ENCODE measurements at places on chromosomes 6 and 20.

GRCh38 chr6:17353440-17354175 is 39.8 kb upstream of the CAP2 start:
- DNase-seq = no peak

DNA sequence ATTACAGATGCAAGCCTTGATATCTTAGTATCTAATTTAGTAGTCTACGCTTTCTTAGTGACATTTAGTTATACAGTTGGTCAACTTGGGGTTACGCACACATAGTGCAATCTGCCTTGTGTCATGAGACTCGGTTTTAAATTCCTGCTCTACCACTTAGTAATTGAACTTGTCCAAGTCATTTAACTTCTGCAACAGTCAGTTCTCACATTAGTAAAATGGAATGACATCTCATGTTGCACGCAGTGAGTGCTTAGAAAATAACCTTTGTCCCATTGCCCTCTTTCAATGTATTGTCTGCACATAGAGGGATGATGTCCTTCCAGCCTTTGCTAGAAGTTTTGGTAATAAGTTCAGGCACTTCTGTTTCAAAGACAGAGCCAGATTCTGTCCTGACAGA is 48.6 kb downstream of the TMEM170B start:
- no peak for DNase-seq

DNA sequence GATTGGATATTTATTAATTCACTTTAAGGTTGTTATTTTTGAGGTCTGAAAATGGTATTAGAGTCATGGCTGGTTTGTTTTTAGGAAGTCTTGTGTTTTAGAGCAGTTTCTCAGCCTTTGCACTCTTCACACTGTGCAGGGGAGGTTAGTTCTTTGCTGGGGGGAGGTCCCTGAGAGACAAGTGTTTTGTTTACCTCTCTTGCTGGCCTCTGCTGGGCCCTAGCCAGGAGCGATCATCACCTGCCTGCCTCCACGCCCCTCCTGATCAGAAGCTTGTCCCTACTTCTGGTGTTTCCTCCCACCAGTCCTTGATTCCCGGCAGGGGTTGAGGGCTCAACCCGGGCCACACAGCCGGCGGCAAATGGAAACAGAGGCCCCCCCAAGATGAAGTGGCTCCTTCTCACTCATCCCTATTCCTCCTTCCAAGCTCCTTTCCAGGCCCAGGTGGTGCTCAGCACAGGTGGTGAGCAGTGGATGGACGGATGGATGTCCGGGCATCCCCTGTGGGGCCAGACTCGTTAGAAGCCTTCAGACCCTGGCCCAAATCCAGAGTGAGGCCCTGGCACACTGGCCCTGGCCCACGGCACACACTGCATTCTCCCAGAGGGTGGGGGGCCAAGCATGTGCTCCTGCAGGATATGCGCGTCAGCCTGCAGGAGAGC is 51.3 kb downstream of the GRM4 start:
- DNase-seq = no peak

- no peak for DNase-seq
These were observed 169.5 kb upstream of the RIPOR2 start for GRCh38 chr6:25105070-25105925.

DNA sequence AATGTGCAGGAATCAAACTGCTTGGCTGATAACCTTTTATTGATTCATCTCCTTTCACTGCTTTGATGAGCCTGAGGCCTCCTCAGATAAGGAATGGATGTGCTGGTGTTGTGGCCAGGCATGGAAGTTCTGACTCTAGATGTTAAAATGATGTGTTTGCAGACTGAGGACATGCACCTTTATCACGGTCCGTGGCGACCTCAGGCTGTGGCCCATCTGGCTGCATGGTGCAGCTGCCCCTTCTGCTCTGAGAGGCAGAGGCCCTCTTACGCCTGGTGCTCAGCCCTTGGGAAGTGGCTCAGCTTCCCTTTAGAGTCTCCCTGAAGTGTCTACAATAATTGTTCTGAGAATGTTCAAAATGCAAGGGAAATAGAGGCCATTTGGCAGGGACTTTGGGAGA is 26.2 kb downstream of the CDH4 start:
- DNase-seq = no peak

DNA sequence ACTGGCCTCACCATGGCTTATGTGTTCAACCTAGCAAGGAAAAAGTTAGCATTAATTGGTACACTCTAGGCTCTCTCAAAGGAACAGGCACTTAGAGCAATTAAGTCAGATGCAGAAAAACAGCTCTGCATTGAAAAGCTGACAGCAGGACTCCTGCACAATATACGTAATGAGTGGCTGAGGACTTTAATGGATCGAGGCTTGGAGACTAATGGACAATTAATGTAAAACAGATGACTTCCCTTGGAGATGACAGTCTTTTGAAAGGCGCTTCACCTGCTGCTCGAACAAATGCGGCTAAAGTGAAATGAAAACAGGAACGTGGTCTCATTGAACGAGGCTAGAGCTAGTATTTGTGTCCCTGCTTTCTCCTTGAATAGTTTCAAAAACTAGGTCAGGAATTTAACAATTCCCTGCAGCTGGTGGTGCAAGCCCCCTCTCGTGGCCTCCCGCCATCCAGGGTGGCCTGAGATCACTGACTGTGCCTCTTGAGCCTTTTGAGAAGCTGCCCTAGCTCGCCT is 137.1 kb downstream of the ELOVL4 start:
- DNase-seq = no peak

GRCh38 chr20:11389186-11389585 is 528.5 kb upstream of the BTBD3 start:
- no peak for DNase-seq

GRCh38 chr6:169024047-169024660 is 229.5 kb downstream of the THBS2 start:
- DNase-seq = no peak

DNA sequence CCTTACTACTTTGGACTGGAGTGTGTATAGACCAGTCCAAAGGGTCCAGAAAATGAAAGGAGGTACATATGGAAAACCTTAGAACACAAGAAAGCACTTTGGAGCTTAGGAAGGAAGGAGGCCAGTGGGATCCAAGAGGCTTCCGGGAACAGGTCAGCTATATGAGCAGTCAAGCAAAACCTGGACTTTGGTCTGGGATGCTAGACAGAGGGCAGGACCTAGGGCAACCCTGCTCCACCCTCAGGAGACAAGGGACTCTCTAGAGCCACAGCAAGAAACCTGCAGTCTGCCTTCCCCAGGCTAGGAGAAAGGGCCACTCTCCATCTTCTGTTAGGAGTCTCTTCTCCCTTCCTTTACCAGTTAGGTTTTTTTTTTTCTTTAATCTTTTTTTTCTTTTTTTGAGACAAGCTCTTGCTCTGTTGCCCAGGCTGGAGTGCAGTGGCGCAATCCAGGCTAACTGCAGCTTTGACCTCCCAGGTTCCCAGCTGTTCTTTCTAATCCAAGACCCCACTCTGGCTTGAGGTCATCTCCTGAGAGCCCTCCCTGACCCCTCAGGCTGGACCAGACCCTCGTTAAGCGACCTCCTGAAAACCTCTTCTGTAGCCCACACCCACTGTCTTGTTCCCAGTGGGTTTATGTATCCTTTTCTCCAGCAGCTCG is 4.6 kb downstream of the KCNK5 start:
- no peak for DNase-seq
